ENCODE measurements at places on chromosomes 1 and 21.

- no peak for DNase-seq
Observed at GRCh38 chr1:181479137-181479745, 4.1 kb upstream of the CACNA1E start.

GRCh38 chr21:34537838-34538237 is 25.8 kb upstream of the KCNE1 start:
- DNase-seq, result no peak

DNA sequence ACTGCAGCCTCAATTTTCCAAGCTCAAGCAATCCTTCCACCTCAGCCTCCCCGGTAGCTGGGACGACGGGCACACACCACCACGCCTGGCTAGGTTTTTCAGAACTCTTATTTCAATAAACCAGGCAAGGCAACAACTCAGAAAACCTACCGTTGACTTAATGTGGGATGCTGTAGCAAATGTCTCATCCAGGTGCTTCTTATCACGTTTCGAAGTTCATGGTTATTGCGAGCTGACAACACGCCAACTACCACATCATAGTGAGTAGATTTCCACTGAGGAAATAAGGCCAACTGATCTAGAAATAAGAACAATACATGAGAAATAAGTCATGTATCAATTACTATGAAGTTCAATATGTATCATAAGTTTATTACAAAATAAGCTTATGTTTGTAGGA is 9.7 kb downstream of the B3GALNT2 start:
- no peak for DNase-seq

GRCh38 chr1:244857761-244858160 is 6.6 kb downstream of the HNRNPU start:
- no peak for DNase-seq

DNA sequence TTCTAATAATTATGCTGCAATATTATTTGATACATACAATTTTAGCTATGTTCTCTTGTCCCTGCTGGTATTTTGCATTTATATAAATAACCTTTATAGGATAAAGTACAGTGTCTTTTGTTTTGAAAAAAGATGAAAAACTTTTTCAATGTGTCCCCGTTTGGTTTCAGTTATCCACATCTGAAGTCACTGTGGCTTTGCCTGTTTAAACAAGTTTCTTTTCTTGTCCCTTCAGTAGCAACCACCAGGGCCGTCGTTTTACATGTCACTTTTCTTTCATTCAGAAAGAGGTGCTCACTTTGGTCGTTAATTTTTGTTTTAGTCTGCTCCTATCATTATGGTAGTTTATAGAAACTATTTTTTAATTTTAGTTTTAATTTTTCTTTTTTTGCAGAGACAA is 41.4 kb downstream of the RABGAP1L start:
- no peak for DNase-seq

- no peak for DNase-seq
Observed at GRCh38 chr21:16185766-16186165, 456.0 kb downstream of the USP25 start.

DNA sequence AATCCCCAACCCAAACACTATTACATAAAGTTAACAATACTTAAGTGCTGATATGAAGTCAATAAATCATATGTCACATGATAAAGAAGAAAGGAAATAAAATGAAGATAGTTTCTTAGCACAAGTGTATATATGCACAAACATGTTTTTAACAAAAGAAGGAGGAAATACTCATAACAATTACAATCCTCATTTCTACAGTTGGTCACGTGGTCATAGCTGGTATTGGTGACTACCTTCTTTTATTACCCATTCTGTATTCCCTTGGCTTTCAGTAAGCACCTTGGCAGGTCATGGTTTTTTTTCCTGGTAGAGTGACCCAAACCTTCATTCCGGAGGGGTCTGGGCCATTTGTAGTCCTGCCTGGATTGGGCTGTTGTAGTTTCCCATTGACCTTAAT is 137.1 kb upstream of the KCND3 start:
- DNase-seq, result no peak

DNA sequence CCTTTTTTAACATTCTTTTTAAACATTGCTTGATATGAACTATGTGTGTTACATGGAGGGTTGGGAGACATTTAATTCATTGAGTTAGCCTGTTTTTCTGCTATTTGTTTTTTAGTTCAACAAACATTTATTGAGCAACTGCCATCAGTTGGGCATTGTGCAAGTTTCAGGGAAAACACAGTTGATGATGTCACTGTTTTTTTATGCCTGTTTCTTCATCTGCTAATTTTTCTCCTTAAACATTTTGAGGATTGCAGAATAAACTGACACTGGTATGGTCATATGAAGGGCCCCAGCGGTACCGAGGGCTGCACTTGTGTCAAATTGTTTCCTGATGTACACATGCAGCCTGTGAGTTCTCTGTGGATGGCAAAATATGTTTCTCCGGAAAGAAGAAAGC is 253.0 kb downstream of the FGGY start:
- no peak for DNase-seq

DNA sequence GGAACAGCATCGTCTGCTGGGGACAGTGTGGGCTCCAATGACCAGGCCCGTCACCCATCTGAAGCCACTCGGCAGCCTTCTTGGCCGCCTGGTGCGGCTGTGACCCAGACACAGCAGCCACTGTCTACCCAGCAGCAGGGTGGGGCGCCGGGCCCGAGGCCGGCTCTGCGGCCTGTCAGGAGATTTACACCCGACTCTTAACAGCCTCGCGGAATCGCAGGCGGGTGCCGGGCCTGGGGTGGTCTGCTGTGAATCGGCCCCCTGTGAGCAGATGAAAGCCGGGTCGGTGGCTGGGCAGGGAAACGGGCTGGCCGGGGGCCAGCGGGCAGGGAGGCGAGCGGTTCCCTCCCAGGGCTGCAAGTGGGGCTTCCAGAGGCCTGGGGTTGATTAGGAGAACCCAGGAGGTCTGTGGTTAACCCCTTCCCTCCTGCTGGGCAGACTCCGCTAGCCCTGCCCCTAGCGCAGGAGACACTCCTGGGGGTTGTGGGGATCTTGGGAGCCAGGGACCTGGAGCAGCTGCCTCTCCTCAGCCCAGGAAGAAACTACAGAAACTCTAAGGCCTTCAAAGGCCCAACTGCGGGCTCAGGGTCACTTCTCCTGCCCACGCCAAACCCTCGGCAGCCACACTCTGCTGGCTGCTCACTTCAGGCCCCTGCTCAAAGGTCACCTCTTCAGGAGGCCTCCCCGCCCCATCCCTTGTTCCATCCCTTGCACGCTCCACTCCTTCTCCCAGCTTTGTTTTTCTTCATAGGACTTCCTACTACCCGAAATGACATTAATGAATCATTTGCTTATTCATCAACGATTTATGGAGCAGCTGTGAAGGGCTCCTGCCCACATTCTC is 15.6 kb downstream of the RUNX3 start:
- no peak for DNase-seq

GRCh38 chr1:9626201-9626608 is 25.3 kb upstream of the PIK3CD start:
- DNase-seq, result no peak

- DNase-seq, result no peak
Observed at GRCh38 chr1:220748089-220748934, at the start of gene MTARC2. MTARC2 (plus strand) TSS chr1:220748322; CDS start chr1:220748532, 210 bp downstream.

GRCh38 chr1:246837418-246838117 is 94.2 kb downstream of the AHCTF1 start:
- no peak for DNase-seq

All from stimulated activated CD4-positive, alpha-beta T cell treated with anti-CD3 and anti-CD28 coated beads, Interleukin-1b, Interleukin-23, amount 100 ng/mL, for 1 hour (primary cell).